ENCODE measurements at places on chromosomes 13 and 19.

DNA sequence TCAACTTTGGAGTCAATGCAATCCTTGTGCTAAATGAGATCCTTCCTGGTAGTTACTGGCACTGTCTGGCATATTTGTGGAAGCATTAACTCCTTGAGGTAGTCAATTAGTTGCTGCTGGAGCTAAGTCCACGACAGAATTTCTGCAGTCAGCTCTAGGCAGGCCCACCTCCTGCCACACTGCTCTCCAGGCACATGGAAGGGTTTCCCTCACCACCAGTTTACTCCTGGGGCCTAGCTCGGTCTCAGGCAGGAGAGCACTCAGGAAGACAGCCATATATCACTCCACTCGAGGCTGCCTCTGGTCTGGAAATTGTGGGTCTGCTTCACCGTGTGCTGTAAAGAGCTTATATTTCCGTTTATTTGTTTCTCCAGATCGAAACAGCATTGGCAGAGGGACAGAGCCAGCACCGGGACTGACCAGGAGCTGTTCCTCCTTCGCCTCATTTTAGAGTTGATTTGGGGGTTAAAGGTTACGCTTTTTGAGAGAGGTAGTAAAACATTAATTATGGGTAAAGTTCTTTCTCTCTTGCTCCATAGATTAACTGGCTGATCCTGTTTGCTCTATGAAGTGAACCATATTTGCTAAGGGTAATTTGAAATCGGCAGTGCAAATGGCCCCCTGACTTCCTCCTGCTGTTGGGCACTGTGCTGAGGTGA, 20.6 kb upstream of the GTF3A start:
- DNase-seq: no peak

GRCh38 chr13:27455331-27455855, 5.0 kb upstream of the MTIF3 start:
- no peak for DNase-seq

DNA sequence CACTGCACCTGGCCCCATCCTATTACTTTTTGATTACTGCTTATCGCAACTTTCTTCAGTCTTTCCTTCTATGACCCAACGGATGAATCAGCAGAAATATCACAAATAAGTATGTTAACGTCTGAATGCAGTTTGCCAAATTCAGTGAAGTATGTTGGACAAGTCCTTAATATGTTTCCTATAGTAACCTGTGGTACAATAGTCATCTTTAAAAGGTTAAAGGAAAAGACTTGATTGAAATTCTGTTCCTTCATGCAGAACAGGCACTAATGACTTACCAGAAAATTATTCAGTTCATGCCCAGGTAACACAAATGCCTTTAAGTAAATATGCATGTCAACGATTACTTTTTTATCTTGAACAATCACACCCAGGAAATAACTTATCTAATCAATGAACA, 242.6 kb downstream of the KCTD12 start:
- DNase-seq: no peak

- DNase-seq: no peak
Observed at GRCh38 chr13:91531646-91532045, 133.2 kb downstream of the GPC5 start.

DNA sequence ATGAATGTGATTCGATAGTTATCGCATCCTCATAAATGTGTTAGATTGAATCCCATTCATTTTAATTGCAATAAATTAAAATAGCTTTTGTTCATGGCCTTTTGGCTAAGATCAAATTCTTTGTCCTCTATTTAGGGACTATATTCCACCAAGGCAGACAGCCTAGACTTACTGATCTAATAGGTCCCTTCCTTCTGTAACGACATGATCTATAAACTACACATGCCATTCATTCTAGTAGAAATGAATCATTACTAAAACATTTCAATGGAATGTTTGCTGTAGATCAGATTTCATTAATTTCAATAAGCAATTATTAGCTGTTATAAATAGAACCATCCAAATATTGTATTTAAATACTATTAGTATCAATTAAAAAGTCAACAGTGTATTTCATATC, 526.6 kb upstream of the KLHL1 start:
- no peak for DNase-seq

- no peak for DNase-seq
Observed at GRCh38 chr19:55209693-55210472, 582 bp upstream of the PTPRH start.

- DNase-seq: no peak
Observed at GRCh38 chr19:1070931-1071791, 4.2 kb downstream of the ARHGAP45 start.

DNA sequence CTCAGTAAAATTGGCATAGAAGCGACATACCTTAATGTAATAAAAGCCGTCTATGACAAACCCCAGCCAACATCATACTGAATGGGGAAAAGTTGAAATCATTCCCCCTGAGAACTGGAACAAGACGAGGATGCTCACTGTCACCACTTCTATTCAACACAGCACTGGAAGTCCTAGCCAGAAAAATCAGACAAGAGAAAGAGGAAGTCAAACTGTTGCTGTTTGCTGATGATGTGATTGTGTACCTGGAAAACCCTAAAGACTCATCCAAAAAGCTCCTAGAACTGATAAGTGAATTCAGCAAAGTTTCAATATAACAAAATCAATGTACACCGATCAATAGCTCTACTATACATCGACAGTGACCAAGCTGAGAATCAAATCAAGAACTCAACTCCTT, 63.3 kb downstream of the TNFSF13B start:
- DNase-seq: no peak

DNA sequence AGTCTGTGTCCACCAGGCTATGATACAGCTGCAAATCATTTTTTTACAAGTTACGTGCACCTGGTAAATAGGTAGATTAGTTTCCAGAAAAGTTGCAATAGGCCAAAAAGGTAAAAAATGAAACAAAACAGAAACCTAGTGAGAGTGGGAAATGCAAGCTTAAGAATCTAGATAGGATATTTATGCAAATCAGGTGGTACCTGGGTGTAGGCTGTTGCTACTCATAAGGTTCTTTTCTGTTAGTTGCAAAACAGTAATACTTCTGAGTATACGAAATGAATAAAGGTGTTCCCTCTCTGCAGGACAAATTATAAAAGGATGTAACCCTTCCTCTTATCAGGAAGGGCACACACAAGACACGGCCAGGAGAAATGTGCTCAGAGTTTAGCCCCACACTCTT, 97.9 kb downstream of the UGGT2 start:
- DNase-seq: no peak

GRCh38 chr13:67048084-67048820, 181.9 kb downstream of the PCDH9 start:
- no peak for DNase-seq

- DNase-seq: no peak
Observed at GRCh38 chr13:78662467-78662866, 3.5 kb upstream of the OBI1 start.

DNA sequence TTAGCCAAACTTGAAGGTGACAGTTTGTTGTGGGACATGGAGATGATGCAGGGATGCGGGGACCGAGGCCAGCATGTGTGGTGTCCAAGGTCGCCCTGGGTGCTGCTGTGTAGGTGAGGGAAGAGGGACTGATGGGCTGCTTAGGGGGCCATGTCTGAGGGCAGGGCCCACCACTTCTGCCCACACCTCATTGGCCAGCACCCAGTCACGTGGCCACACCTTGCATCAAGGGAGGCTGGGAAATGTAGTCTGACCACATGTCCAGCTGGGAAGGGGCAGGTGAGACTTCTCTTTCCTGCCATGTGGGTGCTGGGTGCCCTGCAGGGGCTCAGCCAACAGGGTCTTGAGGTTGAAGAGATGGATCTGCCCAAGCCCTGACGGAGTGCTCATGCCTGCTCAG, 88.9 kb downstream of the KDM4B start:
- DNase-seq: no peak

GRCh38 chr13:71217827-71218226, 649.2 kb downstream of the DACH1 start:
- no peak for DNase-seq

- DNase-seq: no peak
Observed at GRCh38 chr13:25446261-25446660, 74.5 kb downstream of the ATP8A2 start.

DNA sequence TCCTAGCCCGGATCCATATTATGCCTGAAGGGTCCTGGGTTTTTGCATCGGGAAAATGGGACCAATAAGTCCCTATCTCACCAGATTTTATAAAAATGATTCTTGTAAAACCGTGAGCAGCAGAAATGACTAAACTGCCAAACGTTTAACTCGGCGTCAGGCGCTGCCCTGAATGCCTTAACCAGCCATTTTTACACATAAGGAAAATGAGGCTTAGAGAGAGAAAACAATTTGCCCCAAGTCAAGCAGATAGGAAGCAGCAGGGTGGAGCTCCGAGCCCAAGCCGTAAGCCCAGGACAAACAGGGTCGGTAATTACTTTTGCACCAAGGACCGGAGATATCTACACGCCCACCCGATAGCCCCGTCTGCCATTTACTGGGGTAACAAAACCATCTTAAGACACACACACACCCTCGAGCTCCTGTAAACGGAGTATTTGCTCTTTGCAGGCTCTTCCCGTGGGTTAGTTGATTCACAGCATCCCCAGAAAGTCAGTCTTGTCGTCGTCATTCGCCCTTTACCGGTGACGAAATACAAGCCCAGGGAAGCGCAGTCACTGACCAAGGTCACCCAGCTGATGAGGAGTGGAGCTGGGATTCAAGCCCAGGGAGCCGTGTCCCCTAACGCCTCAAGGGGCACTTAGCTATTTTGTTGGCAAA, 16.0 kb upstream of the MRI1 start:
- no peak for DNase-seq
